ENCODE measurements at places on chromosomes 2 and 18. TPM values are rescaled to one million over a fixed set of nuclear protein-coding genes. Genes with fewer than 3 reads are reported as not detected.

DNA sequence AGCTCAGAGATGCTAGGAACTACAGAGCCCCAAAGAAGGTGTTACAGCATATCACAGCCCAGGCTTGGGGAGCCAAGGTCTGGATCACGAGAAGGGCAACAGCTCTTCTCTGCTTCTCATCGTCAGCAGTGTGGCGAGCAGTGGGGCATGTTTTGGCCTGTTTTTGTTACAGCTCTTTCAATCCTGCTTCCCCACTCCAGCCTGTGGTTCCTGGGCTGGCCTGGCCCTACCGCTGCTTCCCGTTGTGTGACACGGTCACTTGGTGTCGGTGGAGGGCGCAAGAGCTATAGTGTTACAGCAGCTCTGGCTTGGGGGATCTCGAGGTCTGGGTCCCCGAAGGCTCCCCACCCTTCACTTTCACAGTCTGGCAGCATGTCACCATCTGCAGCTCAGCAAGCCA, 870.2 kb downstream of the CBLN2 start:
- peak; percentile 73 for DNase-seq
- peaks cover 1% of the 10 kb centered on the region for H3K27me3 ChIP-seq

The ANKRD30B gene
- total RNA-seq: not detected

The TMEM200C gene
- 5.8 TPM for total RNA-seq

The PRKAG3 gene
- total RNA-seq: not detected

DNA sequence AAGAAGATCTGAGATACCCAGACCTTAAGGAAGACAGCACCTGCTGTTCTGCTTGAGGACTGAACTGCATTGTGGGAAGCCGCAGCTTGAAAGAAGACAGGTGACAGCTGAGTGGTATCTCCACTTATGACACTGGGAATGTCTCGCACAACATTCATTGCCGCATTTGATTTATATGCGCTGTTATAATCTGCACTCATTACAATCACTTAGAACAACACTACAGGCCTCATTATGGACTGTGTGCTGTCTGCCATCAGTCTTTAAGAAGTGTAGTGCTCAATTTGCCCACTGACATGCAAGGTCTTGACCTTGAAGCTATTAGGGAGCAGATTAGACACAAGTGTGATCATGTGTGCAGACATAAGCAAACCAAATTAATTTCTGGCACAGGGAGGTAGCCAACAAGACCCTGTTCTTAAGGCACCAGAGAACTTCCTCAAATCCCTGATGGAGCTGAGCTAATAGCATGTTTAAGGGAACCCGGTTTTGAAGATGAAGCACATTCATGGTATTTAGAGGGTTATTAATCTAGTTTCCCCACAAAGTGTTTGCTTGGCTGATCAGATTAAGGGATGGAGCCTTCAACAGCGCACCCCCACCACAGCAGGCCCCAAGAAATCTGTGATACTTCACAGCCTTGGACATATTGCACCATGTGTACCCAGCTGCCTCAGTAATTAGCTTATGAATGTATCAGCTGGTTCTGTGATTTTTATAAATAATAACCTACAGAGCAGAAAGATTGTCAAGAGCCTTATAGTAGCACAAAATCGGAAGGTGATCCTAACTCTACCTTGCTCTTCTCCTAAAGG, 146.8 kb downstream of the SATB2 start:
- H3K4me1 ChIP-seq: peaks cover 3% of the 10 kb centered on the region
- no peak overlapping the region for H3K4me3 ChIP-seq
- peaks cover 4% of the 10 kb centered on the region for H3K36me3 ChIP-seq

GRCh38 chr2:215772003-215772402, 241.3 kb downstream of the MREG start:
- no peak for DNase-seq
- H3K4me3 ChIP-seq: no peak overlapping the region
- peak overlapping the region; percentile 91 for H3K27ac ChIP-seq
- peaks cover 71% of the 10 kb centered on the region for H3K4me1 ChIP-seq
- H3K27me3 ChIP-seq: no peaks in the 10 kb centered on the region

The AQP12A gene
- not detected for total RNA-seq

GRCh38 chr2:141714496-141714895, 416.3 kb downstream of the LRP1B start:
- DNase-seq: no peak
- no peak overlapping the region for H3K27ac ChIP-seq
- H3K4me3 ChIP-seq: no peak overlapping the region
- H3K27me3 ChIP-seq: peaks cover 1% of the 10 kb centered on the region
- H3K4me1 ChIP-seq: no peaks in the 10 kb centered on the region
- H3K36me3 ChIP-seq: no peaks in the 10 kb centered on the region

The DNAJC27 gene
- 3.8 TPM for total RNA-seq

The SPC25 gene
- 4.1 TPM for total RNA-seq

DNA sequence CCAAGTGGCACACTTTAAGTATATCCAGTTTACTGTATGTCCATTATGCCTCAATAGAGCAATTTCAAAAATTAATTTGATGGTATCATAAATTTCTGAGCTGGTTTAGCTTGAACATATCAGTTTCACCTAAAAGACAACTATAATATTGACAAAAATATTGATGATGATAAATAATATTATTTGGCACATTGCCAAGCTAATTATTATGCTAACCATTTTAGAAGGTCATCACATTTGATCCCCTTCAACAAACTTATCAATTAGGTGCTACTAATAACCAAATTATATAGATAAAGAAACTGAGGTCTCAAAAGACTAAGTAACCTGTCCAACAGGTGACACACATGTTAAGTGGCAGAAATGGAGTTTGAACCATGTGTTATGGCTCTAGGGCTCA, 26.9 kb upstream of the UBE2E3 start:
- no peaks in the 10 kb centered on the region for H3K36me3 ChIP-seq
- no peaks in the 10 kb centered on the region for H3K4me1 ChIP-seq
- H3K27ac ChIP-seq: no peak overlapping the region

The APLF gene
- 3.9 TPM for total RNA-seq

DNA sequence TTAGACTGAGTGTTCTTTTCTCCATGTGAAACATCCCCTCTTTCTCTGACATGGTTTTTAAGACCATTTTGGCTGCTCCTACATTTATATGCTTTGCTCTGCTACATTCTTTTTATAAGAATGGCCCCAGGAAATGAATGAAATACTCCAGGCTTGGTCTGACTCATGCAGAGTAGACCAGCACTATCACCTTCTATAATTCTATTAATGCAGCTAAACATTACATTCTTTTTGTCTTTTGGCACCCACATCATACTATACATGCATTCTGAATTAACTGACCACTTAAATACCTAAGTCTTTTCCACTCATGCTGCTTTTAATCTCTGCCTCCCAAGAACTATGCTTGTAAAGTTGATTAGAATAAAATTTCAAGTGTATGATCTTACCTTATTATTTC, 94.1 kb downstream of the AAK1 start:
- no peak overlapping the region for H3K4me3 ChIP-seq
- H3K27ac ChIP-seq: peak overlapping the region; percentile 34
- H3K4me1 ChIP-seq: peaks cover 41% of the 10 kb centered on the region
- H3K36me3 ChIP-seq: peaks cover 8% of the 10 kb centered on the region
